ENCODE measurements at places on chromosomes 6 and 20. TPM values are rescaled to one million over a fixed set of nuclear protein-coding genes. Genes with fewer than 3 reads are reported as not detected.

The CST5 gene
- not detected for total RNA-seq

The PYGB gene
- total RNA-seq = 63.1 TPM

The CCN5 gene
- 1.9 TPM for total RNA-seq

The COL19A1 gene
- total RNA-seq = 0.04 TPM

The SDCBP2 gene
- 107 TPM for total RNA-seq

The WFDC13 gene
- total RNA-seq = not detected

The PDE10A gene
- 0.72 TPM for total RNA-seq

The CDH22 gene
- 0.40 TPM for total RNA-seq

The HEY2 gene
- 1.6 TPM for total RNA-seq

DNA sequence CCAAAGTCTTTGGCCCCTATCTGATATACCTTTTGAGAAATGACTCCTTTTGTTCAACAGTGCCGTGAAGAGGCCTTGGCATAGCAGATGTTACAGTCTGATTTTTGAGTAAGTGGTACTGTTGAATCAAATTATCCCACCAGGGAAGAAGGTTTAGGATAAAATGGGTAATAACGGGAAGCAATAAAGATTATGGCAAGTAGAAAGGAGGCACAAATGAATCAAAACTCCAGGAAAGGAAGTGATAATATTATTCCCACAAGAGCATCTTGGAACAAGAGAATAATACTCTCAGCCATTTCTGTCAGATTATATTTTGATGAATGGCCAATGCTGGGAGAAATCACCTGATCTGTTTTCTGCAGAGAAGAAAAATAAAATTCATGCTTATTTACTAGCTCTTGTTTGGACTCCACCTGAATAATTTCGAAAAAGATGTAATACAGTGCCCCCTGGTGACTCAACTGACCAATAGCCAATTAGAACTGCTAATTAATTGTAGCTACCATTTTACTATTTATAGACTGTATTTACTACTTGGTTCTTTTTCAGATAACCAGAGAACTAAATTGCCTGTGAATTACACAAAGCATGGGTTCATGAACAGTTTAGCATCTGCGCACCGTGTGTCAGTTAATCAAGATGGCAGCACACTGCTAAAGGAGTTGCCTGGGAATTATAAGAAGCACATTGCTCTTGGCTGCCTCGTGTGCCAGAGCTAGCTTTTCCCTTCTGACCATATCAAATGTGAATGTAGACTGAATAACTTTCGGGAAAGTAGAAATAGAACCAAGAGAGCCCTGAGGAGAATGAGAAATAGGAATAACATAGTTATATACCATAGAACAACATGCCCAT is 78.5 kb upstream of the TRDN start:
- peak; percentile 46 for ATAC-seq

DNA sequence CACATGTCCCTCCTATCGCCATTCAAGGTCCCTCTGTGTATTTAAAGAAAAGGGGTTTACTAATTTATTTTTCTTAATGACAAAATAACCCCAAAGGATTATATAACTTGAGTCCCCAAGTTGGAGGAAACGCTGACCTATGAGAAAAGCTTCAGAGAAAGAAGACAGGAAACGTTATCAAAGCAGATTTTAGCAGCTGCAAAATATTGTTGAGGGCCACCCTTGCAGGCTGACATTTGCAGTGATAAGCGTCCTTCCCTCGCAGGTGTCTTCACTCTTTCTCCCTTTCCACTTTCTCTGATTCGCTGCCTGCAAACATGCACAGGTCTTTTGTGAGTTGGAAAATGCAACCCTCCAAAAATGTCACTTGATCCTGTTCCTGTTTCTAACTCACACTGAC is 103.2 kb upstream of the RIPOR2 start:
- no peak for ATAC-seq

- peak; percentile 85 for ATAC-seq
Measured at GRCh38 chr6:134357022-134357487, 39.1 kb upstream of the SGK1 start.

DNA sequence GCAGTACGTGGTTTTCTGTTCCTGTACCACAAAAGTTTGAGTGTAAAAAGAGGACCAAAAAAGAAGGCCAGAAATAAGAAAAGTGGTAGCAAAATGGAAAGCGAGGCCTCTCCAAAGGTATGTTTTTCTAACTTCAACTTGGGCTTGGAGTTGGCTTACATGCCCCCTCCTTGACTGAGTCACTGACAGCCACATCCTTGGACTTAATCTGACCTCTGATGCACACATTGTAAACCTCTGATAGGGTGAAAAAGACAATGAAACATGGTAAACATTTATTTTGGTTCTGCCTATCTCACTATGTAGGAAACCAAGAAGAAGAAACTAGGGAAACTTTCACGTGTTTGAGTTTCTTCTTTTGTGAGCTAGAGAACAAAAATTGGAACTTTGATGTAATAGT is 503.2 kb upstream of the ID4 start:
- no peak for ATAC-seq

GRCh38 chr20:59962155-59962554 is 3.9 kb downstream of the CDH26 start:
- ATAC-seq = peak; percentile 3

DNA sequence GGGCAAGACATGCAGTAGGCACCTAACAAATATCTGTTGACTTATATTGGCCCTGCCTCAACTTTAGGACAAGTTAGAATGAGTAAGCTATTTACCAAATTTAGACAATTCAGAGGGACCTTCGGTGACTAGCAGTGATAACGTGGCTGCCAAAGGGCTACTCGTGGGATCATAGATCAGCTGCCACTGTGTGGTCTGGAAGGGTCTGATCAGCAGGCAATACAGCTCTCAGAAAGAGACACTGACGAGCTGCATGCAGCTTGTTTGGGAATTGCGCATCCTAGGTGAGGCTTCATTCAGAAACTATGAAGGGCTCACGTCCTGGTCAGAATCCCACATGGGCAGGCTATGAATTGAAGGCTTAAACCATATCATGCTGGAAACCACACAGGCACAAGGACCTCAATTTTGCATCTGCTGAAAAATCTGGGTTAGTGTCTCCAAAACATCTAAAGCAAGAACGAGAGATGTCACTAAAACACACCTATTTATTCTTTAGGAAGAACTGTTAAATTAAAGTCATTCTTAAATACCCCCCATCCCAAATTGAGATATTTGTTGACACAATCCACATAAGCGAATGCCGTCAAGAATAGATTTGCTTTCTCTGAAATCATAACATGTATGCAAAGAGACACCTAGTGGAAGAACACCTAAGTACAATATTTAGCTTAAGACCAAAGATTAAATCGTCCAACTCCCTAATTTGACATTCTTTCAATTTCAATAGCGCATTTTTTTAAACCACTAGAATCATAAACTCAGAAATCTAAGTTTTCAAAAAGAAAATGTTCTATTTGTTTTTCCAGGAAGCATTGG is 79.6 kb downstream of the IPCEF1 start:
- no peak for ATAC-seq

DNA sequence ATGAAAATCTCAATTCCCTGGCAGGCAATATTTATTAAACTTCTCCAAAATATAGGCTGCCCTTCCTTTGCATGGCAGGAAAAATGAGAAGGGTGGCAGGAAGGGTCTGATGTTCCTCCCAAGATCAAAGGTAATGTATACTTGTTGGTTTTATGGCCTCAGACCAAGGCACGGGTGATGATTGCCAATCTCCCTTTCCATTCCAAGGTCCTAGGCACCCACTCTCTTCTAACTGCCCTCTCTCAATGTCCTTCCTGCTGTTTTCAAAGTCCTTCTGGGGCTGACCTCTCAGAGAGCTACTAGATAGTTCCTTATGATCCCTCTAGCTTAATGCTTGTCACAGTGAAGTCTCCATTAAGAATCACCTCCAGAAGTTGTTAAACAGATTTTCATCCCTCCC is 15.6 kb upstream of the JAG1 start:
- no peak for ATAC-seq

DNA sequence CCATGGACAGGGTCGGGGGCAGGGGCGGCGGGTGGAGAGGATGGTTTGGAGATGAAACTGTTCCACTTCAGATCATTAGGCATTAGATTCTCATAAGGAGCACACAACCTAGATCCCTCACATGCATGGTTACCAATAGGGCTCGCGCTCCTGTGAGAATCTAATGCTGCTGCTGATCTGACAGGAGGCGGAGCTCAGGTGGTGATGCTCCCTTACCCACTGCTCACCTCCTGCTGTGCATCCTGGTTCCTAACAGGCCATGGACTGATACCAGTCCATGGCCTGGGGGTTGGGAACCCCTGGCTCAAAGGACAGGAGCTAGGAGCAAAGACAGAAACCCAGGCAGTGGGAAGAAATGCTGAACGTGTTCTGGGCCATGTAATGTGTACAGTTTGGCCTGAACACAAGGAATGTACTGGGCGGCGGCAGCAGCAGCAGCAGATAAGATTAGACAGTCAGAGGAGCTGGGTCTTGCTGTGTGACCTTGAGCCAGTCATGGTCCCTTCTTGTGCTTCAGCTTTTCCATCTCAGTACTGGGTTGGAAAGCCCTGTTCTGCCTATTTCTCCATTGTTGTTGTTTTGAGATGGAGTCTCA is 4.7 kb upstream of the SPAG4 start:
- no peak for ATAC-seq

DNA sequence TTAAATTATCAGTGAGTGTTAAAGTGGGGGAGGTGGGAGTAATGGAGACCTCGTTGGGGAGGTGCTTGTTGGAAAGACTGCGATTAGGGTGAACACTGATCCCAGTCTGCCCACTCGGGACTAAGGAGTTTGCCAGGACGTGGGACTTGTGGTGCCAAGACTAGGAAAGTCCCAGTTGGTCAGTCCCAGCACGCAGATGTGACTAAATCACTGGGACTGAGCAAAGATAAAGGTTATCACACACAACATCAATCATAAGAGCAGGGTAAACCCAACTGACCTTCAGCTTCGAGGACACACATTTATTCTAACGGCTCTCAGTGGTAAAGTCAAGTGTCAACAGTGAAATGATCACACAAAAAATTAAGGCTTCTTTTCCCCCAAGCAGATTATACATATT is 45.5 kb downstream of the PDE10A start:
- ATAC-seq = no peak

- no peak for ATAC-seq
Measured at GRCh38 chr20:10352934-10353824, 80.8 kb downstream of the MKKS start.

DNA sequence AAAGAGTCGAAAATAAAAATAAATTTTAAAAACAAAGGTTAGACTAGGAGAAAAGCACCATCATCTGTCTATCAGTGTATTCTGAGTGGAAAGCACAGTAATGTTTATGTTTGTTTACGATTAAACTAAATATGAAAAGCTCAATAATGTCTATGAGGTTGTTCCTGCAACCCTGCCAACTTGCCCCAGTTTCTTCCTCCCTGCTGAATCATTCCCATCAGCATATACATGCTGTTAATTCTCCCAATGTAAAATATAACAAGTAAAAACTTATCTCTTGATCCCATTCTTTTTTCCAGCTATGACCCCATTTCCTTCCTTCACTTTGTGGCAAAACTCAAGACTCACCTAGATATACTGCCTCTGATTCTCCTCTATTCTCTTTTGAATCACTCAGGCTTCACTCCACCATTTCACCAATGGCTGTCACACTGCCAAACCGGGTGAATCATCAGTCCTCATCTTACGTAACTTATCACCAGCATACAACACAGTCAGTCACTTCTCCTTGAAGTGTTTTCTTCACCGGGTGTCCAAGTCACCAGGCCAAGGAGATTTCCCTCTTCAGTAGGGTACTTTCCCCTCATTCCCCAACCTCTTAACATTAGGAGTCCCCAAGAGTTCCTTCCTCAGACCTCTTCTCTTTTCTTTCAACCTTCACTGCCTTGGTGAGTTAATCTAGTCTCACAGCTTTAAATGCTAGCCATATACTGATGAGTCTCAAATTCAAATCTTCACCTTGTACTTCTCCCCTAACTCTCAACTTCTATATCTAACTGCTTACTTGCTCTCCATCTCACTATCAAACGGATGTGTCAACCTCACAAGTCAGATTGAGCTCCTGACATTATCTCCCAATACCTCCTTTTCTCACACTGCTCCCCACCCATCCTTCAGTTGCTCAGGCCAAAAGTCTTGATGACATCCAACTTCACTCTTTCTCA is 6.2 kb downstream of the TMEM242 start:
- ATAC-seq = peak; percentile 90

DNA sequence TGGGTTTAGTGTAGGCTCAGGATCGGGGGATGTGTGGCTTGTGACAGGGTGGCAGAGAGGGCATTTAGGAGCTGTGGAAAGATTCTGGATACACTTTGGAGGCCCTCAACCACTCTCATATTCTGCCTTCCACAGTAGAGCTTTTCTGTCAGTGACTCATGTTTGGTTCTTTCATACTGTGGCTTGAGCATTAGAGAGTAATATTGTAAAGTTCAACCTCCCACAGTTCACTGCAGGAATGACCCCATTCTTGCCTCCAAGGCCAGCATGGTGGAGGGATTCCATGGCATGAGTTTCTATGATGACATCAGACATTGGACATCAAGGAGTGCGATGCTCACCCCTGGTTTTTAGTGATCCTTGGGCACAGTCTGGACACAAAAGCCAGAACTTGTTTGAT is 50.9 kb downstream of the DTD1 start:
- ATAC-seq = no peak

GRCh38 chr6:160735523-160735922 is 33.5 kb downstream of the PLG start:
- no peak for ATAC-seq

DNA sequence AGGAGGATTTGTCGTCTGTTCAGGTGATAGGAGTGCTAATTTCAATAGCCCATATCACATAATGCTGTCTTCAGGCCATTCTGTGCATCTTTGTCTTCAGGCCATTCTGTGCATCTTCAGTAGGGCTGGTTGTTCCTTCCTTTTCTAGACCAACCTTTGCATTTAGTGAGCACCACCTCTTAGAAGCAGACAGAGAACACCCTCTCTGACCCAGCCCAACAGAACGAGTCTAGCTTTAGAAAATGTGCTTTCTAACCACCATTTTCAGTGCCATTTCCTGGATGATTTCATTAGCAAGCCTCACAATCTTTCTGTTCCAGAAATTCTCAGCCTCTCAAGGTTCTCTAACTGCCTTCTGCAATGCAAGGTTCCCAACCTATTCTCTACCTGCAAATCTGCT is 215.3 kb upstream of the KCNQ5 start:
- ATAC-seq = no peak

Measured in esophagus mucosa (tissue), 1 donor.